NCI-H446 treated with DMSO at 0.1 percent for 48 hours (cell line): ENCODE measurements at places on chromosomes 13 and 19.

GRCh38 chr19:38919837-38920601, 8.0 kb upstream of the CCER2 start:
- no peak for DNase-seq

GRCh38 chr13:48542138-48542537, 9.3 kb upstream of the RCBTB2 start:
- no peak for DNase-seq

- DNase-seq = no peak
These were observed 12.4 kb downstream of the CHAF1A start for GRCh38 chr19:4414800-4415321.

- no peak for DNase-seq
These were observed 1297.4 kb upstream of the MIR17HG start for GRCh38 chr13:90049989-90050671.

- DNase-seq = no peak
These were observed 47.6 kb downstream of the TGDS start for GRCh38 chr13:94548382-94548781.

GRCh38 chr19:751501-752341, 809 bp downstream of the MISP start:
- DNase-seq = no peak

DNA sequence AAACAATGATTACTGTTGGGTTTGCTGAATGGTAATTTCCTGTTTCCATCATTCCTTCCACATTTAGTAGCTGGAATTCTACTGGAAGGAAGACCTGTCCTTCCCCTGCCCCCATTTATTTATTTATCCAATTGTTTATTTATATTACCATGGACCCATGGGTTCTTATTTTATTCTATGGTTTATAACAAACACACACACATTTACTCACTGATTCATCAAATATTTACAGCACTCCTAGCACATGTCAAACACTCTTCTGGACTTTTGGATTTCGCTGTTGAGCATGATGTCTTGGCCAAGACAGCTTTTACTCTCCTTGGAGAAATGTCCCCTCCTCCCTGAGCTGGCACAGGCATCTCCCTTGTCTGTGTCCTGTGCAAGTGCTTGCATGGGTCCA, 227.8 kb upstream of the MAB21L1 start:
- DNase-seq = no peak

GRCh38 chr19:2223391-2223790, 12.7 kb downstream of the PLEKHJ1 start:
- no peak for DNase-seq

- DNase-seq = no peak
These were observed 298.6 kb downstream of the DCLK1 start for GRCh38 chr13:35832551-35832950.

DNA sequence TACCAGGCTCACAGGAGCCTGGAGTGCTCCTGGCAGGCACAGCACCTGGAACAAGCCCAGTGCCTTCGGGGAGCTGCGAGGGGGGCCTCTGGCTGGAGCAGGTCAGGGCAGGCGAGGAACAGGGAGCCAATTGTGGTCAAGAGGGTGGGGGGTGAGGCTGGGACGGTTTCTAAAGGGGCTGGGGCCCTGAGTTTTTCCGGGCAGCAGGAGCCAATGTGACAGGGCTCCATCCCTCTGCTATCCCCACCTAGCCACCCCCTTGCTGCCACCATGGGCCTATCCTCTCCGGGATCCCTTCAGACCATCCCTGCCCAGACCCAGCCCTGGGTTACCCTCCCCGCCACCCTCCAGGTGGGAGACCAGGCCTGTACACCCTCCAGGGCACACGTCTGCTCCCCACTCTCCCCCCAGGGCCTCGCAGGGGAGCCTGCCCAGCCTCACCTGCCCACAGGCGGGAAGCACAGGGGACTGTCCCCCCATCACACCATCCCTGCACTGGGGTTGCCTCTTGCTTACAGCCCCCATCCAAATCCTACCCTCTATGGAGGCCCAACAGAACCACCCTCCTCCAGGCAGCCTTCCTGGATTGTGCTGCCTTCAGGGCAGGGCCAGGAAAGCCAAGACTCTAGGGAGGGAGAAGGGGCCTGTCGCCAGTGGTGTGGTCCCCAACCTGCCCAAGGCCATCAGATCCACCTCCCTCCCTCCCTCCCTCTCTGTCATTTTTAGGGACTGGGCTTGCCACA, 121.0 kb downstream of the URI1 start:
- no peak for DNase-seq

DNA sequence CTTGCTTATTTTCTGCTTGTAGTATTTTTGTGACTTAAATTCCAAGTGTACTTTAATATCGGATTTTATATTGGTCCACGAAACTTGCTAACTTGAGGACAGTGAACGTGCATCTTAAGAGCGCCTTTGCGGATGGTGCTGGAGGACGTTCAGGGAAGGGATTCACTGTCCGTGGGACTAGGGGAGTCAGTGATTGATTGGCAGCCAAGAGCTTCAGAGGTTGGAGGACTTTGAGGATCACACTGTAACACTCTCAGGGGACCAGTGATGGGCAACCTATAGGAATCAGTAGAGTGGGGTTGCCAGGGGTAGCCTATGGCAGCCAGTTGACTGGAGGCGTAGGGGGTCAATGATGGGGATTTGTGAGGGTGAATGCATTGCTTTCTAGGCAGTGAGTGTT, 516 bp downstream of the ZNF175 start:
- DNase-seq = no peak

DNA sequence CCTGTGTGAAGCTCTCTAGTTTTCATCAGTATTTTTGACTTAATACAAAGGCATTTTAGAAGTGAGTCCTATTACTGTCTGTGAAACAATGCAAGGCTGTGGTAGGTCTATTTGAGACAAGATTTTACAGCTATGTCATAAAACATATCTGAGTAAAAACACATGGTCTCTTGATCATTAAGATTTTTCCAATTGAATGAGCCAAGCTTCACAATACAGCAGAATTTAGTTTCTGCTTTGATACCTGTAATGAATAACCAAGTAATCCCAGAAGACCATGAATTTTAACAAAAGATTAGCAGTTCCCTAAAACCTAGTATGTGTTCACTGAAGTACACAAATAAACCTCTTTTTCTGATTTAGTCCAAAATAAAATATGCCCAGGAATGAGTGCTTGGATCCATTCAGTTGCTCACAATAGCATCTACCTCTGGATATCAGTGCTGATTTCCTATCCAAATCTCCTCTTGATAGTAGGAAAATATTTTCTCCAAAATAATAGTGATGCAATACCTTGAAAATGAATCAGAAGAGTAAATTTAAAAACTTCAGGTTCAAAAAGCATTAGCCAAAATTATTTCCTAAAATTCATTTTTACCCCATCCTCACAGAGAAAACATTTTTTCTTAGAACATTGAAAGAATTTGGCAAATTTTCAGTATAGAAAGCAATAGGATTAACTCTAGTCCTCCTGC, 533.5 kb upstream of the SGCG start:
- no peak for DNase-seq

DNA sequence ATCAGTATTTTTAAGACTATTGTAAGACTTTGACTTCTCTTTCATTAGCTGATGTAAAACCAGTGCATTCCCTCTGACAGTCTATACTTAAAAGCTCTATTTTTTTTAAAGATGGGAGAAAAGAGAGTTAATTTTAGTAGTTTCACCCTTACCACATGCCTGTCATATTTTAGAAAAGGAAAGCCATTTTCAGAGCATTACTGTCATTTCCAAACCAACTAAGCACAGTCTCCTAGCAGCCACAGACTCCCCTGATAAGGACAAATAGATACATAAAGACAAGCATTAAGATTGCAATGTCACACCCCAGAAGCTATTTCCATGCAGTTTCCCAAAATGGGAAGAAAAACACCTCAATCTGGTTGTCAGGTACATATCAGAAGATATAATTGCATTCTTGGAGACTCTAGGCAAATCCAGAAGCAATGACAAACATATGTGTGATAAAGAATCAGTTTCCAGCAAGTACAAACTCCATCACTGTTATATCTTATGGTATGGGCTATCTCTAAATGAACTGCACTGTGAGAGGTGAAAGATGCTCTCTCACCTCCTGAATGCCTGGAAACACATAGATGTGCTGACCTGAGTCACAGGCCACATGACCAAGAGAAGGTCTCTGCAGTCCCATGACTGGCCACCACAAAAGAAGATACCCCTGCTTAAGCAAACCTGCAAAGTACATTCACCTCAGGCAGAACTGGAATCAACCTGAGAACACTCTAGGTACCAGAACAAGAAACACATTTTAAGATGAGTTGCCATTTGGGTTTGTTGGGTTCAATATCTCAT, 303.3 kb downstream of the POU4F1 start:
- DNase-seq = no peak

GRCh38 chr19:47518139-47518538, 3.3 kb upstream of the NAPA start:
- DNase-seq = no peak

DNA sequence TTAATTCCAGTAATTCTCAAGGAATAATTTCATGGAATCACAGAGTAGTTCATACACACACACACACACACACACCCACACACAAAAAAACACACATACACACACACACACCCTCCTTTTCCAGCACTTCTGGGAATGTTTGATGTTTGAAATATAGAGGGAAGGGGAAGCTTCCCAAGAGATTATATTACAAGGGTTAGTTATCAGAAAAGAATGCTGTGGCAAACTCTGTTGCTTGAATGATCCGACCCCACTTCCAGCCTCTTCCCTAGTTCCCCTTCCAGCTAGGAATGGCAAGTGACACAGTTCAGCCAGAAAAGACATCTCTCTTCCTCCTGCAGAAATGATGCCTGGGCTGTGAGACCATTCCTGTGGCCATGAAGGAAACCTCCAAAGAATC, 49.9 kb downstream of the KCTD12 start:
- DNase-seq = no peak
